Stimulated activated CD4-positive, alpha-beta T cell treated with anti-CD3 and anti-CD28 coated beads, Interleukin-15, amount 100 ng/mL, for 48 hours (primary cell): ENCODE measurements at places on chromosomes 1 and 21.

DNA sequence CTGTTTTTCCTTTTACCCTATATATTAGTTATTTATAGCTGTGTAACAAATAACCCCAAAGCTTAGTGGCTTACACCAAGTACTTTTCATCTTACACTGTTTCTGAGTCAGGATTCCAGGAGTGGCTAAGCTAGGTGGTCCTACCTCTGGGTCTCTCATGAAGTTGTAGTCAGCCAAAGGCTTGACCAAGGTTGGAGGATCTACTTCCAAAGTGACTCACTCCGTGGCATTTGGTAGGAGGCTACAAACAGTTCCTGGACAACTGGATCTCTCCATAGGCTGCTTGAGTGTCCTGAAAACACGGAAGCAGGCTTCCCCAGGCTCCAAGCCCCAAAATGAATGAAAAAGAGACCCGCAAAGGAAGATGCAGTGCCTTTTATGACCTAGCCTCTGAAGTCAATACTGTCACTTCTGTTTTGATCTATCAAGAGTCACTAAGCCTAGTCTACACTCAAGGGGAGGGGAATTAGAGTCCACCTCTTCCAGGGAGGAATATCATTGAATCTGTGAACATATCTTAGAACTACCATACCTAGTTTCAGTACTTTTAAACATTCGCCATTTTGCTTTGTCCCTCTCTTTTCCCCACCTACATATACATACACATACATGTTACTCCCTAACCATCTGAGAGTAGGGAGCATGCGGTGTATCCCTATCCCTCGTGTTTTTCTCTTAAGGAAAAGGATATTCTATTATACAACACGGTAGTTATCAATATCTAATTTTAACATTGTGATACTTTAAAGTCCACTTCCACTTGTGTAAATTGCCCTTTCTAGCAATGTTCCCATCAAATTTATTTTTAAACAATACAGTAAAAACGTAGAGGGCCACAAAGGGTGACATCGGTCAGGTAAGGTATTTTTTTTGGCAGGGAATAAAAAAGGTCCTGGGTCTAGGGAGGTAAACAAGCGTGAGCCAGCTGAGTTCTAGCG is 67.2 kb downstream of the SLC35A3 start:
- no peak for DNase-seq

DNA sequence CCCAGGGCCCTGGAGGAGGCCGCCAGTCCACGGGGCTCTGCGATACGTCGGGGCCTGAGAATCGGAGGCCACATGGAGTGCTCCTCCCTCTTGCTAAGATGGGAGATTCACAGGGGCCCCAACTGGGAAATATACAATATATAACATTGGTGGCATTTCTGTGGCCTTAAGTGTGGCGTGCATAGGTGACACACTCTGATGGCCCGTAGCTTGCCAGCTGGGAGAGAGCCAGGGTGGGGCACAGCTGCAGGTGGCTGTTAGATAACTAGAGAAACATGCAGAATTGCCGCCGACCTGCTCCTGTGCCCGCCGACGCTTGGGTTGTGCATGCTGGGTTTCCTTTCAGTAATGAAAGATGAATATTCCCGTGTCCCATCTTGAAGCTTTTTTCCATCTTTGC is 30.1 kb downstream of the UMODL1 start:
- no peak for DNase-seq

DNA sequence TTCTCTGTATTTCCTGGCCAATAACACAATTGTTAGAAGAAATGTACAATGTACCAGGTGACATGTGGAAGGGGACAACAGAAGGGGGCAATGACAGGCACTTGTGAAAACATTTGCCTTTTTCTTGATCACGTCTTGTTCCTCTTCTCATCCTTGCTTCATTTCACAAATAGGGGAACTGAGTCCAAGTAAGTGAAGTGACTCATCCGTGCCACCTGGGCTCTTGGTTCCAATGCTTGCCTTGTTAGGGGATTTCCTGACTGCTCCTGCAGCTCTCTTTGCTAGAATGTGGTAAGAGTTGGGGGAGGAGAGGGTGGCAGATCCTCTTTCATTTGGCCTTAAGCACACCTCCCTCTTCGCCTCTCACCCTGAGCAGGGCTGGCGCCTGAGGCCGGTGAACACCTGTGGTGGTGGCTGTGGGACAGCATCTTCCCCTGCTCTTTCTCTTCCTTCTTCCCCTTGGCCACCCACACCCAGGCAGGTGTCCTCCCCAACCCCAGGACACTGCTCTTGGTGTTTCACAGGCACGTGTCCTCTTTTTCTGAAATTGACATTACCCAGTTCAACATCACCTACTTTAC is 2.2 kb upstream of the RHEX start:
- peak; percentile 18 for DNase-seq

GRCh38 chr1:85654066-85654782 is 54.0 kb downstream of the ZNHIT6 start:
- DNase-seq: no peak

DNA sequence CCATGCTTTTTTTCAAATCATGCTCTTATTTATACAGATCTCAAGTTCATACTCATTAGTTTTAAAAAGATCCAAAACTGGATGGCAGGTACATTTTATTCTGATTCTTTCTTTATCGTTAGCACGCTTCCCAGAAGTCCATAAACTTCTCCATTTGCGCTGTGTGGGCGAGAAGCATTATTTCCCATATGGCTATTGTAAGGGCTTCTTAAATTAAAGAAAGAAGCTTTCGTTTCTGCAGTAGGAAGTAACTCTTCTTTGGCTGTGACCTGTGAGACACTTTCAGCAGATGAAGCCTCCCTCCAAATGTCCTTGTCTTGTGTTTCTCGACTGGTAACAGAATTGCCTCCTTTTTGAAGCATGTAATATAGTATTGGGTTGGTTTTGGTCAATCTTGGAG is 100.2 kb downstream of the NRIP1 start:
- DNase-seq: no peak
